Activated gamma-delta T cell treated with Interleukin-2 at 50 U/mL for 16 hours (primary cell): ENCODE measurements at places on chromosomes 4 and X.

GRCh38 chrX:138298268-138298667 is 413.2 kb downstream of the FGF13 start:
- no peak for DNase-seq

GRCh38 chrX:20374450-20374849 is 107.7 kb upstream of the RPS6KA3 start:
- DNase-seq, result no peak

- DNase-seq, result no peak
Observed at GRCh38 chr4:140237616-140238350, 83.8 kb upstream of the MAML3 start.

DNA sequence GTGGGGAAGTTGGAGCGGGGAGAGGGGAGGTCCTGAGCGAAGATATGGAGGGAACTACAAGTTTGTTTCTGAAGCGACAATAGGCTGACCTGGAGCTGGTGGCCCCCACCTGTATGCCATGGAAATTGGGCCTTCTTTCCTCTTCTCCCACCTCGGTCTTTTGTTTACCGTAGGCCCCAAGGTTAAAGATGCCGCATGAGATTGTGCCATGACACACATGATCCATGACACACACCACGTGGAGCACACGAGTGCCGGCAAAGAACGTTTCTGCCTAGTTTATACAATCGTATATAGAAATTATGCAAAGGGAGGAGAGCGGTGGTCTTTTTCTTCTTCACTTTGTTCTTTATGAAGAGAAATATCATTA is 408 bp downstream of the TMEM33 start:
- no peak for DNase-seq

DNA sequence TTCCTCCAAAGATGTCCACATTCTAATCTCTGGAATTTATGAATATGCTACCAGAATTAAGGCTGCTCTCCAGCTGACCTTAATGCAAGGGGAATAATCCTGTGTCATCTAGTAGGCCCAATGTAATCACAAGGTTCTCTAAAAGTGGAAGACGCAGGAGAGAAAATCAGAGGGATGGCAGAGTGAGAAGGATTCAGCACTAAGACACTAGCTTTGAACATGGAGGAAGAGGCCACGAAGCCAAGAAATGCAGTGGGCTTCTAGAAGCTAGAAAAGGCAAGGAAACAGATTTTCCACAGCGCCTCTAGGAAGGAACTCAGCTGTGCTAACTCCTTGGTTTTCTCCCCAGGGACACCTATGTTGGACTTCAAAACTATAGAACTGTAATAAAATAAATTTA is 240.7 kb upstream of the TRAM1L1 start:
- no peak for DNase-seq

- no peak for DNase-seq
Observed at GRCh38 chrX:21926116-21926515, 14.4 kb upstream of the SMS start.

- no peak for DNase-seq
Observed at GRCh38 chr4:100605144-100605543, 87.3 kb upstream of the EMCN start.

- no peak for DNase-seq
Observed at GRCh38 chr4:7055111-7055989, 12.2 kb downstream of the TADA2B start.

- no peak for DNase-seq
Observed at GRCh38 chrX:141989134-141989533, 85.4 kb downstream of the MAGEC1 start.

GRCh38 chr4:124943938-124944337 is 231.4 kb upstream of the ANKRD50 start:
- no peak for DNase-seq

- DNase-seq, result peak; percentile 25
Observed at GRCh38 chr4:2042204-2042946, 16.8 kb upstream of the NAT8L start.

GRCh38 chr4:7941111-7941964 is 1.7 kb upstream of the AFAP1 start:
- DNase-seq, result no peak
